ENCODE measurements at places on chromosomes 7 and 10. TPM values are rescaled to one million over a fixed set of nuclear protein-coding genes. Genes with fewer than 3 reads are reported as not detected.

CCSER2 gene
- total RNA-seq, result 47.4 TPM

GRCh38 chr10:3740157-3740871 is 44.7 kb downstream of the KLF6 start:
- peaks cover 4% of the 10 kb centered on the region for H3K4me1 ChIP-seq
- no peaks in the 10 kb centered on the region for H3K27me3 ChIP-seq
- H3K4me3 ChIP-seq, result no peak overlapping the region
- peaks cover 3% of the 10 kb centered on the region for H3K36me3 ChIP-seq
- no peak overlapping the region for H3K27ac ChIP-seq

GRCh38 chr10:110777017-110777416 is 94.7 kb upstream of the PDCD4 start:
- H3K27ac ChIP-seq, result no peak overlapping the region
- no peak for DNase-seq
- peaks cover 2% of the 10 kb centered on the region for H3K27me3 ChIP-seq
- H3K36me3 ChIP-seq, result no peaks in the 10 kb centered on the region
- H3K4me3 ChIP-seq, result no peak overlapping the region

ITGB8 gene
- total RNA-seq, result 19.9 TPM

YKT6 gene
- total RNA-seq, result 97.4 TPM

SEC31B gene
- 18.7 TPM for total RNA-seq

OR9A2 gene
- total RNA-seq, result not detected

FEZF1 gene
- not detected for total RNA-seq

ANKRD61 gene
- 0.80 TPM for total RNA-seq

DNA sequence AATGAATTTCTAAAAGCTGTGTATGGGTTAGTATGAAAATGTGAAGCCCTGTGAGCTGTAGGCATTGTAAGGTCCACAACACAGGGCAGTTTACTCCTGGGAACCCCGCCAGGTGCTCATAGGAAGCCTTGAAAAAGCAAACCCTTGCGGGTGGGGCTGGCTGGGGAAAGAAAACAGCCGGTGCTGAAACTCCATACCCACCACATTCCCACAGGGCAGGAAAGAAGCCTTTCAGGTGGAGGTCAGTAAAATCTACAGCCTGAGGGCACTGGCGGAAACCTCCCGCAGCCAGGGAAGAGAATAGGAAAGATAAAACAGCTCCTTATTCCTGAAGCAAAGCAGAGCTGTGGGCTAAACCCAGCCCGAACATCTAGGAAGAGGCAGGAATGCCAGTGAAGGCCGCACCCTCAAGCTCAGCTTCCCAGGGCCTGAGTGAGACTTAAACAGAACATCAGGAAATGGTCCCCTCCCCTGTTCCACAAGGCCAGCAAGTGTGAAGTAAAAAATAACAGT is 34.7 kb downstream of the PODXL start:
- H3K27ac ChIP-seq, result no peak overlapping the region
- H3K36me3 ChIP-seq, result no peaks in the 10 kb centered on the region
- H3K4me3 ChIP-seq, result no peak overlapping the region
- H3K27me3 ChIP-seq, result peaks cover 15% of the 10 kb centered on the region

DNA sequence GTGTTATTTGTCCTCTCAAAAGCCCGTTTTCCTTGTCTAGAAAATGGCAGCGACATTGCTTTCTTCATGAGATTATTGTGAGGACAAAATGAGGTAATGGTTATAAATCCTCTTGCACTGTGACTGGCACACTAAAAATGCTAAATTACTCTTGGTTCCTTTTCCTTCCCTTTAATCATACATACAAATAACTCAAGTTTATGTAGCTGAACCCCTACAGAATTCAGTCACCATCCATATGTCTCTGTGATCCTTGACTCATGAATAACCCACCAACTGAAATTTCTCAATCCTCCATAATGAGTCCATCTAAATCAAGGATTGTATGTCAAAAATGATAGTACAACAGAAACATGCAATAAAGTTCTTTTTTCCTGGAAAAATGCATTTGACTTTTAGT is 71.3 kb upstream of the VWC2 start:
- H3K27ac ChIP-seq, result no peak overlapping the region
- H3K4me1 ChIP-seq, result no peaks in the 10 kb centered on the region
- H3K4me3 ChIP-seq, result no peak overlapping the region

KCND2 gene
- total RNA-seq, result 0.59 TPM

DNA sequence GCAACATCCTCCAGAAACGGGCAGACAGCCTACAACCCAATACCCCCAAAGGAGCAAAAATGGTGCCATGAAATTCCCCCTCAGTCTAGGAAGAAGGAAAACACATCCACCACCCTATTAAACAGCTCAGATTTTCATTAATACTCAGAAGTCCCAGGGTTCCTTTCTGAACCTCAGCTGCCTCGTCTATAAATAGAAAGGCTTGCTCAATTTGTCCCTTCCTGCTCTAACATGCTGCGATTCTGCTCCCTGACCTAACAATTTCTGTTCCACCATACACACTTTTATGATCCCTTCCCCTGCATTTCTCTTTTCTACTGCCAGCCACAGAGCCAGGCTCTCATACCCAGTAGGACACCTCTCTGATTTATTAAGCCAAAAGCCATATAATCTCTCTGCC is 68.1 kb downstream of the MTERF1 start:
- DNase-seq, result no peak
- H3K27ac ChIP-seq, result no peak overlapping the region
- H3K36me3 ChIP-seq, result peaks cover 3% of the 10 kb centered on the region

GRCh38 chr10:45227042-45227441 is 88.4 kb downstream of the OR13A1 start:
- H3K4me3 ChIP-seq, result no peak overlapping the region
- no peak for DNase-seq
- no peaks in the 10 kb centered on the region for H3K4me1 ChIP-seq
- H3K27me3 ChIP-seq, result peaks cover 35% of the 10 kb centered on the region
- H3K36me3 ChIP-seq, result peaks cover 3% of the 10 kb centered on the region

GRCh38 chr7:28292834-28293526 is 112.4 kb upstream of the JAZF1 start:
- peaks cover 5% of the 10 kb centered on the region for H3K4me1 ChIP-seq
- H3K27me3 ChIP-seq, result no peaks in the 10 kb centered on the region
- H3K4me3 ChIP-seq, result no peak overlapping the region
- no peaks in the 10 kb centered on the region for H3K36me3 ChIP-seq

GRCh38 chr7:83305027-83305426 is 142.3 kb upstream of the PCLO start:
- no peaks in the 10 kb centered on the region for H3K36me3 ChIP-seq
- H3K27ac ChIP-seq, result no peak overlapping the region
- H3K27me3 ChIP-seq, result no peaks in the 10 kb centered on the region
- no peak overlapping the region for H3K4me3 ChIP-seq

GRCh38 chr10:15472431-15473395 is 101.6 kb upstream of the FAM171A1 start:
- H3K4me3 ChIP-seq, result no peak overlapping the region
- no peaks in the 10 kb centered on the region for H3K36me3 ChIP-seq
- no peak overlapping the region for H3K27ac ChIP-seq
- DNase-seq, result no peak
- H3K27me3 ChIP-seq, result peaks cover 15% of the 10 kb centered on the region
- peaks cover 21% of the 10 kb centered on the region for H3K4me1 ChIP-seq

- no peak for DNase-seq
- H3K36me3 ChIP-seq, result peaks cover 29% of the 10 kb centered on the region
- no peaks in the 10 kb centered on the region for H3K27me3 ChIP-seq
- no peak overlapping the region for H3K4me3 ChIP-seq
- H3K4me1 ChIP-seq, result peaks cover 4% of the 10 kb centered on the region
These were observed 69.1 kb downstream of the MEST start for GRCh38 chr7:130560972-130561371.

GRCh38 chr7:157266272-157266671 is 70.5 kb upstream of the DNAJB6 start:
- H3K27me3 ChIP-seq, result no peaks in the 10 kb centered on the region
- H3K4me1 ChIP-seq, result no peaks in the 10 kb centered on the region
- H3K36me3 ChIP-seq, result peaks cover 8% of the 10 kb centered on the region
- H3K4me3 ChIP-seq, result no peak overlapping the region

- peaks cover 18% of the 10 kb centered on the region for H3K4me1 ChIP-seq
- H3K36me3 ChIP-seq, result no peaks in the 10 kb centered on the region
- H3K27me3 ChIP-seq, result no peaks in the 10 kb centered on the region
- no peak overlapping the region for H3K4me3 ChIP-seq
These were observed 86.8 kb upstream of the STEAP1B start for GRCh38 chr7:22586786-22587140.

ERVW-1 gene
- not detected for total RNA-seq

- peaks cover 8% of the 10 kb centered on the region for H3K27me3 ChIP-seq
- no peak overlapping the region for H3K4me3 ChIP-seq
- DNase-seq, result no peak
These were observed 18.3 kb upstream of the ADCYAP1R1 start for GRCh38 chr7:31033674-31034300.

- H3K27ac ChIP-seq, result no peak overlapping the region
- peaks cover 15% of the 10 kb centered on the region for H3K4me1 ChIP-seq
- H3K27me3 ChIP-seq, result no peaks in the 10 kb centered on the region
- no peaks in the 10 kb centered on the region for H3K36me3 ChIP-seq
- H3K4me3 ChIP-seq, result no peak overlapping the region
These were observed 585.9 kb downstream of the PTPRN2 start for GRCh38 chr7:158001621-158002320.

KNDC1 gene
- total RNA-seq, result 4.0 TPM

GRCh38 chr7:46226860-46227259 is 305.8 kb upstream of the IGFBP3 start:
- DNase-seq, result no peak
- no peak overlapping the region for H3K4me3 ChIP-seq
- H3K27me3 ChIP-seq, result no peaks in the 10 kb centered on the region
- peaks cover 7% of the 10 kb centered on the region for H3K4me1 ChIP-seq
- no peaks in the 10 kb centered on the region for H3K36me3 ChIP-seq
- H3K27ac ChIP-seq, result no peak overlapping the region

ANKRD30A gene
- total RNA-seq, result not detected

DNA sequence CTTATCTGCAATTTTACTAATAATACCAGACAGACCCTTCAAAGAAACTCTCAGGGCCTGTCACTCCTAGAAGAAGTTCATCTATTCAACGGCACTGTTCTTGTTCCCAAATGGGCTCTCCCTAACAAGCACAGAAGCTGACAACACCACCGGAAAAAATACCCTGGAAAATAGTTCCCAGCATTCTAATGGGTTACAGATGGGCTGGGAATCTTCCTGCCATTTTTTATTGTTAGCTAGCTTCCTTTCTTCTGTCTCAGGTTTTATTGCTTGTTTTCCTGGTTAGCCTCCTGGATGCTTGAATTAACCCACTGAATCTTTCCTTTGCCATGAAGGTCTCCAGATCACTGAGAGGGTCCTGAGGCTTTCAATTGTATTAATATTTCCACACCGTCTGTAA is 689.8 kb upstream of the NRP1 start:
- no peak for DNase-seq
- no peak overlapping the region for H3K27ac ChIP-seq
- no peaks in the 10 kb centered on the region for H3K4me1 ChIP-seq
- no peaks in the 10 kb centered on the region for H3K27me3 ChIP-seq

LRRD1 gene
- total RNA-seq, result 0.57 TPM

DNA sequence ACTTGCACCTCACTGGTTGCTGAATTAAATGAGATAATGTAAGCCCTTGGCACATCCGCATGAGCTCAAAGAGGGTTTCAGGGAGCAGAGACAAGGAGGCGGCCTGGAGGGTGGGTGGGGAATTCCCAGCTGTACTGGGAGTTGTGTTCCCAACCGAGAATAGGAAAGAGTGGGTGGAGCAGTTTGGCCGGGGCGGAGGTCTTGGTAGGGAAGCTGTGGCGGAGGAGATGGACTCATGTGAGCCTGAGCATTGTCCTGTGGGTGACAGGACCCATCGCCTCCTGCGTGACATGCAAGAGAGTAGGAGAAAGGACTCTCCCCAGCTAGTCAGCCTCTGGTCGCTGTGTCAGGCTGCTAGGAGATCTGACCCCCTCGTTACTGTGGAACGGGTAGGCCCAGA is 41.0 kb upstream of the SAMD8 start:
- no peak overlapping the region for H3K4me3 ChIP-seq
- H3K4me1 ChIP-seq, result peaks cover 9% of the 10 kb centered on the region
- H3K36me3 ChIP-seq, result no peaks in the 10 kb centered on the region

DNA sequence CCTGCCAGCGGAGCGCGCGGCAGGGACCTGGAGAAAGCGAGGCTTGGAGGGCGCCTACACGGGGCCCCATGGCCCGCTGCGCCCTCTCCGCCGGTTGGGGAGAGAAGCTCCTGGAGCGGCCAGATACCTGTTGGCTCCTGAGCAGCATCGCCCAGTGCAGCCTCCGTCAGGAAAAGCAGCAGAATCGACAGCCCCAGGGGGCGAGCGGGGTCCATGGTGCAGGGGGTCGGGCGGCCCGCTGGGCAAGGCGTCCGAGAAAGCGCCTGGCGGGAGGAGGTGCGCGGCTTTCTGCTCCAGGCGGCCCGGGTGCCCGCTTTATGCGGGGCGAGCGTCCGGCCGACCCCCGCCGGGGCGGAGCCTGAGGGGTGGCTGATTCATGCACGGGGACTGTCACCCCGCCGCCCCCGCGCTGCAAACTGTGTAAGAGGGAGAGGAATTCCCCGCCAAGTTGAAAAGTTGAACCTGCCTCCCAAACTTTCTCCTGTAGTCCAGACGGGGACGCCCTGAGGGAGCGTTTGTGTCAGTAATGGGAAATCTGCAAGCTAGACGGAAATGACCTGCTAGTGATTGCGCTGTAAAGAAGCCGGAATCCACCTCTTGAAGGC is at the start of gene TFPI2:
Gene TFPI2, minus strand, starts transcription at position 290 of the 605 bp plus-strand sequence. Its CDS starts 75 bp downstream, at position 215.
- H3K4me1 ChIP-seq, result peaks cover 11% of the 10 kb centered on the region
- DNase-seq, result peak; percentile 27
- H3K4me3 ChIP-seq, result peak within 1 kb of the TSS; percentile 98
- H3K36me3 ChIP-seq, result no peaks in the 10 kb centered on the region
- peaks cover 48% of the 10 kb centered on the region for H3K27me3 ChIP-seq
- peak within 1 kb of the TSS; percentile 36 for H3K27ac ChIP-seq

DNA sequence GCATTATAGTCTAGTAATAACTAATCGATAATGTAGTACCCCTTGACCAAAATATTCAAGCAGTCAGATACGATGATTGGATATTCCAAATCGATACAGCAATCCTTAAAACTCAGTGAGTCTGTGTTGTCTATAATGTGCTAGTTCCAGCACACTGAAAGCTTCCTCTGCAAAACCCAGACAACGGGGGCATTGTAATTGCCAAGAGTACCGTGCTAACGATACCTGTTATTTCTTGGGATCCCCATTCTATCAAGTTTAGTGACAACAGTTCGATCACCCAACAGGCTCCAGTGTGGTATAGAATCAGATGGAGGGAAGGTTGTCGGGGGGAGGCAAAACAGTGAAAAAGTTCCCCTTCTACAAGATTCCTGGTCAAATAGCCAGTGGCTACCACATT is 865 bp downstream of the ZNF438 start:
- peak overlapping the region; percentile 78 for H3K27ac ChIP-seq
- H3K27me3 ChIP-seq, result no peaks in the 10 kb centered on the region
- no peak for DNase-seq
- H3K4me3 ChIP-seq, result peak overlapping the region; percentile 93
- H3K36me3 ChIP-seq, result no peaks in the 10 kb centered on the region
- peaks cover 36% of the 10 kb centered on the region for H3K4me1 ChIP-seq
